SW480 (cell line): ENCODE measurements at places on chromosomes 3 and 15.

DNA sequence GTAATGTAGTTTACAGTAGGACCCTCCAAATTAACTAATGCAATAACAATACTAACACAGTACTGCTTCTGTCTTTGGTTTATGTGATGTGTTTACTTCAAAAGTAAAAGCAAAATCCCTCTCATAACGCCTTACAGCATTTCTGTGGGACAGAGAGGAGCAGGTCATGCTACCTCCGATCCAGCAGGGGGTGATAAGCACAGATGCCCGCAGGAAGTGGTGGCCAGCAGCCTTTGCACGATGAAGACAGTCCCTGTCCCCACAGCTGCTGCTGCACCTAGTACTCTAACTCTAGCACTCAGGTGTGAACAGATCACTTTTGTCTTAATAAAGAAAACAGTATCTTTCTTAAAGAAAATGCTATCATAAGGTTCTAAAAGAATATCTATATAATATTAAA lies 38.3 kb downstream of the ANO10 start:
- no peak for DNase-seq

GRCh38 chr3:142118911-142119310 lies 30.4 kb downstream of the TFDP2 start:
- no peak for DNase-seq

- DNase-seq: no peak
Measured at GRCh38 chr3:12910356-12911099, 69.2 kb upstream of the RPL32 start.

- DNase-seq: no peak
Measured at GRCh38 chr15:29835301-29835700, 13.0 kb upstream of the TJP1 start.

DNA sequence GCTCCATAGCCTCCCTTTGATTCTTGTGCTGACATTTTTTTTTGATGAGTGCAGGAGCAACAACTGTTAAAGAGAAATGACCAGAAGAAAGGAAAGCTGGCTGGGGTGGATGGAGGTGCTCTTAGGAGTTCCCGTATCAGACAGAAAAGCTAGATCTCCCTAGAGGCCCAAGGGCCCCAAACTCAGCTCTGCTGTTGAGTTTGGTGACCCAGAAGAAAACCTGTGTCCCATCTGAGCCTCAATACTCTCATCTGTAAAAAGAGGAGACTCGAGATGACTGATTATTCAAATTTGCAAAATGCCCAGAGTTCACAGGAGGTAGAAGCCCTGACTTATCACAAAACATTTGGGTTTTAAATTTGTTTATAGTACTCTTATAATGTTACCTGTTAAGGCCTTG lies 142.4 kb downstream of the TIGIT start:
- DNase-seq: no peak

GRCh38 chr15:73955326-73955725 lies 29.1 kb downstream of the LOXL1 start:
- no peak for DNase-seq

- DNase-seq: no peak
Measured at GRCh38 chr3:129822679-129823078, 70.8 kb downstream of the TMCC1 start.

GRCh38 chr15:82143390-82144385 lies 97.9 kb upstream of the MEX3B start:
- no peak for DNase-seq

DNA sequence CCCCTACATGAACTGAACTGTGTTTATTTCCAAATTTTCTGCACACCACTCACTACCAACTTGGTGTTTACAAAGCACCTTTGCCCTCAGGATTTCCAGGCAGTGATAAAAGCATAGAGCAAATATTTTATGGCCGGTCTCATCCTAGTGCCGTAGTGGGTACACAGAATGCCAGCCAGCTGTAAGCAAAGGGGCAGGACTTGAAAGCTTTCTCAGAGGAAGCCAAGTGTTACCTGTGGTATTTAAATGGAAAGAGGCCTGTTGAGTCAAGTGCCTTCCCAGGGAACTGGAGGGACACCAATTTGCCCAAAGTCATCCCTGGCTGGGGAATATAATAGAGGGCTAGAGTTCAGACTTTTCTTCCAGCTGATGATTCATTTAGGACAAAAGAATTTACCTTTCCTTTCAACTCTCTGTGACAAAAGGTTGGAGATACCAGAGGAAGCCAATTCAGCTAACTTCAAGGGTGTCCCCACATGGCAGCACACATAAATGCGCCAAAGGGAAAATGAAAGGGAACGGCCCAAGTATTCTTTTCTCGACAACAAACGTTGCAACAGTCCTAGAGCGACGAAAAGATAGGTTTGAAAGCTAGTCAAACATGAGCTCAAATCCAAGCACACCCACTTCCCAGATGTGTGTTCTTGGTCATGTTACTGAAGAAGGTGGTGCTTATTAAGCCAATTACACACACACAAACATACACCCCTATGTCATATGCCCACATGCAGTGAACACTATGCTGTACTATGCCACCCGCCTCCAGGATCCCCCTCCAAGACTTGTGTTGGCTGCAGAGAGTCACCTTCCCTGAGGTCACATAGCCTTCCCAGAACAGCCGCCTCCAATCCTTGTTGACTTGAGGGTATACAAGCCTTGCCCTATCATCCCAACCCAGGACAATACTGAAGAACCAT lies 27.7 kb downstream of the MAGI1 start:
- DNase-seq: peak; percentile 35

GRCh38 chr3:51568996-51569395 lies 30.5 kb downstream of the RAD54L2 start:
- DNase-seq: no peak

DNA sequence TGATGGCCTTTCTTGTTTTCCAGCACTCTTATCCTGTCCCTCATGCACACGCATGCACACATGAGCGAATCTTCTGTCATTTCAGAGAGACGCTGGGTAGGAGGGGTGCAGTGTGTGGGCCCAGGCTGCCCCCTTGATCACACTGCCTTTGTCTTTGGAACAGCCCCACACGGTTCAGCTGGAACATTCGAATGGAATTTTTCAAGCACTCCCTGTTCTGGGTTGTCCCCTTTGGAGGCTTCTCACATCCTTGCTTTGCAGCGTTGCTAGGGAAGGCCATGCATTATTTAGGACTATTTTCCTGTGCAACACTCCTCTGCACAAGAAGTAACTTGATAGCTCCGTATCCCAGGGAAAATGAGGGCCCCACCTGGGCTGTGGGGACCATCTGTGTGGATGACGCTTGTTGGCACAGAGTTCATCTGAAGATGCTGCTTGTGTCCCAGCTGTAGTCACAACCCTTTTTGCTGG lies 78.4 kb downstream of the SPSB4 start:
- DNase-seq: no peak
